NCI-H1048 (cell line): ENCODE measurements at places on chromosomes 6 and 20.

DNA sequence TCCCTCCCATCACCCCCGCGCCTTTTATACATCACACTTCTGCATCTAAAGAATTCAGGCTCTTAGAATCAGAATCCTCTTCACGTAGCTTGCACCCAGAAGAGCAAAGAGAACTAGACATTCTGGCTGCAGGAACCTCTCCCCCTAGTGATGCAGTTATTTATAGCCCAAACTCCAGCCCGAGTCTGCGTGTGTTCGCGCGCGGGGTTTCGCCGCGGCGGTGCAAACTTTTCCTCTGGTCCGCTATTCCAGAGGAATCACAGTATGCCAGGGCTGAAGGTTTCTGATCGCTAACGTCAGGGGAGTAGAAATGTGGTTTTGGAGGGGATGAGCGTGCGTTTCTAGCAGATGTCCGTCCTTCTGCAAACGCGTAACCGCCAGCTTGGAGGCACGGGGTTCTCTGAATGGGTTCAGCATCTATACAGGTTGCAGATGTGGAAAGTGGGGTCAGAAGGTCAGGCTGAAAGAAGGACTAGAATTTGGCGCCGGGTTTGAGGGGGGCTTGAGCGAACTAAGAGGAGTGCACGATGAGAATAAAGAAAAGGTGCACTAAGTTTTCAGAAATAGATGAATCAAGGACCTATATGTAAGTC lies 1.8 kb downstream of the EPHA7 start:
- no peak for DNase-seq

DNA sequence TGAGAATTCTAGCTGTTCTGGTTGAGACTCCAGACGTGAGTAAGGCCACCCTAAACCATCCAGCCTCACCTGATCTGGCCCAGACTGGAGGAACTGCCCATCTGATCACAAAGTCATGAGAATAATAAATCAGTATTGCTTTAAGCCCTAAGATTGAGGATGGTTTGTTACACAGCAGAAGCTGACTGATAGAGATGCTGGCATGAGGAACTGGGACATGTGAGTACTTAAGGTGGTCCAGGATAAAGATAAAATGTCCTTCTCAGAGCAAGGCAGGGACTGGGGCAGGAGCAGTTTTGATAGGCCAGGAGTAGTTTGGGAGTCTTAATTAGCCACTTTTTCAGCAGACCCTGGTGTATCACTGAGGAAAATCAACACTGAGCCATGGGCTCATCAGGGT lies 6.8 kb downstream of the GTSF1L start:
- no peak for DNase-seq

- no peak for DNase-seq
These were observed 5.8 kb upstream of the ABHD16B start for GRCh38 chr20:63855363-63856097.

DNA sequence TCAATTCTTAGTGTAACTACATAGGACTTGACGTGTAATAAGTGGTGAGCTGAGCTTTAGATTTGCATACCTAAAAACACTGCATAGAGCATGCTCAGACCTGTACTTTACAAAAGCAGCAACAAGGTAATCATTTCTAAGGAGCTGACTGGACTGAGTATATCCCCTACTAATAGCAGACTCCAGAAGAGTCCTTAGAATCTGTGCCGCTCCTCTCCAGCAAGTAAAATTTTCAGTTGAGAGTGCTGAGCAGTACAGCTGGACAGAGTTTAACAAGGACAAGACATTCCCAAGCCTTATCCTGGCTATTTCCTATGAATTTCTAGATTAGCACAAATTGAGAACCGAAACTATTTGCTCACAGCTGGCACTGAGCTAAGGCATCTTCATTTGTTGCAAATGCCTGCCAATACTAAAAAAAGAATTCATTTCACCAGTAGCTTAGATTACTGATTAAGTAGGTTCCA lies 26.1 kb upstream of the KLHL31 start:
- DNase-seq: no peak

- no peak for DNase-seq
These were observed 238.0 kb downstream of the ANKRD60 start for GRCh38 chr20:57990396-57990987.

DNA sequence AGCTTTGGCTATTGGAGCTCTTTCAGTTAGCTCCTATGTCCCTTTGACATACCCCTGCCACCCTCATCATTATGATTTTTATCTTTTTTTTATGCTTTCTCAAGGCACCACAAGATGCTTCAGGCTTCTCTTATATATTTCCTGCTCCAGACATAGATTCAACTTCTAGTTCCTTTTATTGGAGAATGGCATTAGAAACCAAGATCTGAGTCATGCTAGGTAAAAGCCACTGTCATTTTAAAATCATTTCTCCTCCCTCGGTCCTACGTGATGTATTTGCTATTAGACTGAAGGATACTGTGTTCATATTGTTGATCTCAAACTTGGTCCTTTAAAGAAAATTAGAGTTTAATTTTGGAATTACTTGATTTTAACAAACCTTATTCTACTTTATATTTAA lies 8.3 kb downstream of the TENT5A start:
- no peak for DNase-seq

DNA sequence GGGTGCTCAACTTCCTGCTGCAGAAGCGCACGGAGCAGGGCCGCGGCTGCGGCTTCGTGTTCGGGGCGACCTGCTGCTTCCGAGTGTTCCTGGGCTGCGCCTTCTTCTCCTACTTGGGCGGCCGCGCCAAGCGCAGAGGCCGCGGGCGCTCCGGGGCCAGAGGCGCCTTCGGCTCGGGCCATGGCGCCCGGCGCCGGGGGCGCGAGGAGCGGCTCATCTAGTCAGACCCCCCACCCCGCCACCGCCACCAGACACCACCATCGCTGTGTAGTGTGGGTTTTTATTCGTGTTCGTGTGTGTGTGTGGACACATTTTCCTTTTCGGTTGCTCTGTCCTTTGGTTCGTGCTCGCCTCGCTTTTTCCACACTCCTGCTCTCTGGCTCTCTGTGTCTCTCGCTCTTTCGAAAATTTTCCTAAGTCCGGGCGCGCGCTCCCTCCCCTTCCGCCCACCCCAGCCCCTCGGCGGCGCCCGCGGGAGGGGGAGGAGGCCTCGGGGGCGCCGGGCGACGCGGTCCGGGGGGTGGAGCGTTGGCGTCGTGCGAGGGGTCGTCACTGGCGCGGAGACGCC lies 38.1 kb downstream of the GNAS start:
- DNase-seq: peak; percentile 43

GRCh38 chr20:49277786-49278035 lies 146 bp downstream of the ZNFX1 start:
- DNase-seq: no peak

DNA sequence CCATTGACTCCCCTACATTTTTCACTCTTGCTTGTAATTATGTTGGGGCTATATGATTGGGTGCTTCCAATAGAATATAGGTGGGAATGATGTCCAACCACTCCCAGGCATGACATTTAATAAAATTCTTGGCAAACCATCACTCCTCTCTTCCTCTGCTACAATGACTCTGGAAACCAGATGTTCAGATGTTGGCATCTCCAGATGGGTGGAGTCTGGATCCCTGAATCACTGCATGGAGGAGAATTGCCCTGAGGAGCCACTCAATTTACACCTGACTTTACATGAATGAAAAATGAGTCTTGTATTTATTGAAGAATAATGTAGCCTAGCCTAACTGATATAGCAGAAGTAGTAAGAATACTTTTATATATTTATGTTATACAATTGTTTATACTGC lies 306.7 kb upstream of the SUPT3H start:
- DNase-seq: no peak

- DNase-seq: no peak
These were observed 215.5 kb downstream of the ALDH8A1 start for GRCh38 chr6:134734312-134734869.

DNA sequence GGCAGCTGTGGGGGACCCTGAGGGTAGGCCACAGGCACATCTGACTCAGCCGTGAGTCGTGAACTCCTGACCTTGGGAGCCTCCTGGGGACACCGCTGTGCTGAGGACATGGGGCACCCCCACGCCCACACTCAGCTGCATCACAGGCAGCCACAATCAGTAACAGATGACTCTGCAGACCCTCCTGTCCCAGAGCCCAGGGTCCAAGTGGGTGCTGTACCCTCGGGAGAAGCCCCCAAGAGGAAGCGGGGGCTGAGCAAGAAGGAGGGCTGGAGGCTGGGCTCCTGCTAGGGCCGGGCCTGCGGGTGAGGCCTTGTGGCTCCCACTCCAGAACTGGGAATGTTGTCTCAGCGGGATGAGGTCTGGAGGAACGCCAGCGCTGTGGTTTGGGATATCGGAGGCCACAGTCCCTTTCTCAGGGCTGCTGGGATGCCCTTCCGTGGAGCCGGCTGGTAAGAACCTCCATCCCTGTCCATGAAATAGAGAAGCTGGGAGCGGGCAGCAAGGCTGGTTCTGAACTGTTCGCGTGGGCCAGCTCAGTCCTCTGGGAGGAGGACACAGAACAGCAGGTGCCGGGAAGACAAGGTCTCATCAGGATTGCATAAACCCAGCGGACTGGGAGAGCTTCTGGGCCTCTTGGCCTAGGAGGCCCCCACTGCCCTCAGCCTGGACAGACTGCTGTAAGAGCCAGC lies 3.1 kb upstream of the LAMA5 start:
- no peak for DNase-seq

DNA sequence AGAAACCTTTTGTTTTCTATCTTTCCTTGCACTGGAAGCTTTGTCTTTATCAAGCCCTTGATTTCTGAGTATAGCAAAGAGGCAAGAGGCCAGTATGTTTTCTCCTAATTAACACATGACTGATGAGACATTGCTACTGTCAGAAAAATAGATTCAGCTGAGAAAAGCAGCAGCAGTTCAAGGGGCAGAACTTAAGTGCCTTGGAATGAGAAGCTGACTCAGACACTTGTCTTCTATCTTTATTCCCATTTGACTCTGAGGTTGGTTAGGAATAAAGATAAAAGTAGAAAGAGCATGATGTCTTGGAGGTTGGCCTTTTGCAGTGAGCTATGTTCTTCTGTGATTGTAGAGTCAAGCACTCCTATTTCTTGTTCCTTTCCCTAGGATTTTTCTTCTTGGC lies 79.1 kb upstream of the MAN1A1 start:
- DNase-seq: no peak

DNA sequence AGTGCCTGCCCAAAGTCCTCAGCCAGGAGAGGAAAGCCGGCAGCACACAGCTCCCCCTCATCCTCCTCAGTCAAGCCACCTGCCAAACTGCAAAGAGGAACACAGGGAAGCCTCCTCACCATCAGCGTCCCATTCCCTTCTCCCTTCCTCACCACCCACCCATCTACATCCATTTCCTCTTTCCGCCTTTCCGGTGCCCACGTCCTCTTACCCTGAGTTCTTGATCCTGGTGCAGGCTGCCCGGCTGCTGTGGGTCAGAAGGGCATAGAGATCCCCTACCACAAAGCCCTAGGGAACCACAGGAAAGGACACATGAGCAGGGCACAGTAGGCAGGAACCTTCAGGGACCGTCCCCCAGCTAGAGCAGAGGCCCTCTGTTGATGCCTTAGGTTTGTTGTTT lies 6.0 kb downstream of the GNMT start:
- no peak for DNase-seq

DNA sequence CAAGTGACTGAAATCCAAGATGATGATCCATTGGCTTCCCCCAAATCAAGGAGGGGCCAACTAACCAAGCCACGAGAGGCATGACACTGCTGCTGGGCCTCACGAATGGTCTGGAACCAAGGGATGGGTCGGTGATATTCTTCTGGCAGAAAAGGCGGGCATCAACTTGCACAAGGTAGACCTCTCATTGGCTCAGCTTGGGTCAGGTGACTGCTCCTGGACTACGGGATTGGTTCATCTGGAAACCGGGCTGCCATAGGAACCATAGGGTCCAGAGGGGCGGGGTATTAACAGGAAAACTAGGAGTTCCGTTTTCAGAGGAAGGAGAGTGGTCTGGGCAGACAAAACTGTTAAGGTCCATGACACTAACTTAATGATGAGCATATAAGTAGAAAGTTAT lies 100.9 kb downstream of the TFAP2C start:
- DNase-seq: no peak

DNA sequence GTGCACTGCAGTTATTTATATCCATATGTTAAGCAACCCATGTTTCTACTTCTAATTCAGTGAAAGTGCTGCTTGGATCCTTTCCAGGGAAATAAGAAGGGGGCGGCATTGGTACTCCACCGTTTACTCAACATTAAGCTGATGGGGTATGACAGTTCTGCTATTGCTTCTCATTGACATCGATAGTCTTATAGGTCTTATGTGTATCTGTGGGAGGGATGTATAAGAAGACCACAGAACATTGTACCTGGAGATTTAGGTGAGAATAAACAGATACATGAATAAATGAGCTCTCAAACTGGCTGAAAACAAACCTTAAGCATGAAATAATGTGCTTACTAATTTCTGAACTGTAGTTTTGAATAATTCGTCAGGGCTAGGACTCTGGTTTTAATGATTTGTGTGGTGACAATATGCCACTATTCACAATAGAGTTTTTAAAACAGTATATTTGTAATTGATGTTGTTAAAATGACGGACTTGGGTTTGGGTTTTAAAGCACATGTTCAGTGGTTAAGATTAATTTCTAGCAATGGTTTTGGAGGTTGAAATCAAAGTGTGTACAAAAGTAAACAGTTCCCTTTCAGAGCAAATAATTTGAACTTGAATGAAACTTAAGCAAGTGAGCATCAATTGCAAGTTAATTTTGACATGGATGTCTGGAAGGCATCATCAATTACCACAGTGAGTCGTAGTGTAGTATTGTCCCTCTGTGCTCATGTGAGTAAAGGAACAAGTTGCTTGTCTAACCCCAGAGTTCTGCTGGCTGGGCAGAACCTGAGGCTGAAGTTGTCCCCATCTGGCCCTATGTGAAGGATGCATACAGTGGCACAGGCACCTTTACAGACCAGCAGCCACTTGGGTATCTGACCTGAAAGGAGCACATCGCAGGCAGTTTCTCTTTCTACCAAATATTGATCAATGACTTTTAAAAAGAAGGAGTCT lies 84.7 kb upstream of the SUPT3H start:
- no peak for DNase-seq

DNA sequence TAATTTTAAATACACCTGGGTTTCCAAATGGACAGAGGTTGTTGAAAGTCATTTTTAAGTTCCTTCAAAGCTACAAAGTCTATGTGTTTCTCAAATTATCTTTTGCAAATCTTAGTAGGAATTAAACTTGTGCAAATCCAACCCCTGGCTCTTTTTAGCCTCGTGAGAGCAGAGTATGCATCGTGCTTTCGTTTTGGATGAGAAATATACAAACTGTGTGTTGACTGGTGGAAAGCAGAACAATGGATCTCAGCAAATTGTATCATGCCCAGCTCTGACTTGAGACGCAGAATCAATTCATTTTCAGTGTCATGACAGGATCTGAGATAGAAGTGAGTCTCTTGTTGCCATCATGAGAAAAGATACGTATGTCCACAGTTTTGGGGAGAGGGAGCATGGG lies 542.4 kb upstream of the FLRT3 start:
- no peak for DNase-seq
